ENCODE measurements at places on chromosomes 6 and 20.

DNA sequence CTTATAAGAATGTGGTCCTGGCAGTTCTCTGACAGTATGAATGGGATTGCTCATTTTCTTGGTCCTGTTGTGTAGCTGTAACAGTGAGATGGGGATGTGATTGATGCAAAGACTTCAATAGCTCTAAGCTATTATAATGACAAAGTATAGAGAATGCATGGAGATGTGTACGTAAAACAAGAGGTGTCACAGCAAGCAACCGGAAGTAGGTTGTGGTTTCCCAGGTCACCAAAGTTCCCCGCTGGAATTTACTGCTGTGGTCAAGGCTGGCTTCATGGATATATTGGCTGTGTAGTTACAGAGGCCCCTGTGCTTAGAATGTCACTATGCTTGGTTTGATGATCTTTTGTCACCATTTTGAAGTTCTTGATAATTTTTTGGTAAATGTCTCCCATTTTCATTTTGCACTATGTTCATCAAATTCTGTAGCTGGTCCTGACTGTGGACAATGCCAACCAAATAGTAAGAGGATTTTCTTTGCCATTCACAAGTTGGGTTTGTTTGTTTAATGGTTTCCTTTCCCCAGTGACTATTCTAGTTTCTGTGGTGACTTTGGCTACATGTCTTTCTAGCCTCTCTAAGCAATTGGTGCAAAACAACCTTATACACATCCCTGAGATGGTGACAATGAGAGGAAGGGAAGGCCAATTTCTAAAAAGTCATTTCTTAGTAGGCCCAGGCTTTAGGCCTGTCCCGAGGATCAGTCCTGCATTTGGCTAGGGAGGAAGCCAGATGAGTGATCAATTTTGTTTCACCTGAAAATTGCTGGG, 10.5 kb downstream of the DNAH8 start:
- no peak for DNase-seq

DNA sequence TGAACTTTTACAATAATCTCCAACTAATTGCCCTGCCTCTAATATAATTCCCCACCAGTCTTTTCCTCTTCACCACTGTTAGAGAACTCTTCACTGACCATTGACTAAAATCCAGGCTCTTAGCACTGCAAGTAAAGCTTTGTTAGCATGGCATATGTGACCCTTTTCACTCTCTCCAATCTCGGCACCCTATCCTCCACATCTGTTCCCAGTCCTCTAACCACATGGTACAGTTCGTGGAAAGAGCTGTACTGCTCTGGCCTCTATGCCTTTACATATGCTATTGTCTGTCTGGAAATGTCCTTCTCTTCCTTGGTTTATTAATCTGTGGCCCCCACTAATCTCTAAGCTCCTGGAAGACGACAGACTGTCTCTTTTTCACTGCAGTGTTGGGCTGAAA, 63.0 kb upstream of the EIF2S2 start:
- no peak for DNase-seq

DNA sequence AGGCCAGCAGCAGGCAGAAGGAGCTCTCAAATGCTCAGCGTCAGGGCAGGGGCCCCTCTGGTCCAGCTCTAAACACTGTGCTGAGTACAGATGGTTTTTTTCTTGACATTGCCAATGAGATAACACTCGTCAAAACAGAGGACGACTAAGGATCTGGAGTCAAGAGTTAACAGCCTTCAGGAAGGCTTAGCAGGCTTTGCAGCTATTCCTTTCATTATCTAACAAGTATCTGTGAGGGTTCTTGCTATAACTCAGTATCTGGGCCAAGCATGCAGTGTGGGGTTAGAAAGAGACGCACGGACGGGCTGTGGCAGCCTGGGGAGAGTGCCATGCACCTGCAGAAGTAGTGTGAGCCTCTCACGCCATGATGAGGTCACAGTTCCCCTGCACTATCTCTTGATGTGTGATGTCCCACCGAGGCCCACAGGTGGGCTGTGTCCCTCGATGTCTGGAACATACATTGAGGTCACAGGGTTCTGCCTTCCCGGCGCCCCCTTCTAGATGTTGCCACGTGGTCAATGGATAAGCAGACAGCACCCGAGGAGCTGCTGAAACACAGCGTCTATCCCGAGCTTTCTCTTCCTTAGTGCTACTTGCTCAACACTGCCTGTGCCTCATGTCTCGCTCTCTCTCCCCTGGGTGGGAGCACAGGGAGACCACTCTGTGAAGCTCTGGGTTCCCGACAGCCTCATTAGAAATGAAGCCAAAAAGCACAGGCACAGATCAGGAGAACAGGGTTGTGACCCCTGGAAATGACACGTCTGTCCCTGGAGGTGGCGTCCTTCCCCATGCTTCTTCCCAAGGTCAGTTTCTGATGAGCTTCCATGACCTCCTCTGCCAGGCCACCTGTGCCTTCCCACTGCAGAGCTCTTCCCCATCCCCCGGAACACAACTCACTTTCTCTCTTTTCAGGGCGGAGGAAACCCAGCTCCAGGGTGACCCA, 85.5 kb upstream of the RPS6KA2 start:
- DNase-seq, result no peak

GRCh38 chr6:14129575-14129974, 12.0 kb downstream of the CD83 start:
- peak; percentile 12 for DNase-seq

- DNase-seq, result no peak
Observed at GRCh38 chr6:8389036-8389818, 46.1 kb downstream of the SLC35B3 start.

- DNase-seq, result no peak
Observed at GRCh38 chr20:34045294-34045693, 51.6 kb downstream of the RALY start.

GRCh38 chr6:127570739-127571389, 6.1 kb upstream of the C6orf58 start:
- no peak for DNase-seq

GRCh38 chr20:54107600-54108325, 37.4 kb upstream of the BCAS1 start:
- DNase-seq, result no peak

DNA sequence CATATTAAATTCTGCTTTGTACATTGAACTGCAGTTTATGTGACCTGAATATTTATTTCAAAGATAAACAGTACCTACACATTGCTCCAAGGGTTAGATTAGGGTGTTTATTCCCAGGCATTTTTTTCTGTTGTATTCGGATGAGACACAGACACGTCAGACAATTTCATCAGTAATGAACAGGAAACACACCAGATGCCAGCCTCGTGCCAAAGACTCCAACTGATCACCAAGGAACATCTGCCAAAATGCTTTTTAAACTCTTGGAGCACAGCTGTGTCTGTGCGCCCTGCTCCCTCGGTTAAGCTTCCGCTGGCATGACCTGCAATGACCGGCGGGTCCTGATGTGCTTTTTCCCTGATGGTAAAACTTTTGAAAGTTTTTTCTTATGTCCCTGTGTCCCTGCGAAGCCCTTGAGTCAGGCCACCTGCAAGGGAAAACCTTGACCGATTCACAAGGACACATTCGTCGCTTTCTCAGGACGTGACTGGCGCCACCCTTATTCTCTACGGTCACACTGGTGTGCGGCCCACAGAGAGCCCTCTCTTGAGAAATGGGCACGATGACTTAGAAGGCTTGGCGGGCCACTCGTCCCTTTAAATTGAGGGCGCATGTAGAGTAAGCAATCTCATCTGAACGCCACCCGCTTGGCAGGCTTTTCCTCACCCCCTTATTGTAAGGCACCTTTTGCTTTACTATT, 173.9 kb downstream of the QKI start:
- no peak for DNase-seq

DNA sequence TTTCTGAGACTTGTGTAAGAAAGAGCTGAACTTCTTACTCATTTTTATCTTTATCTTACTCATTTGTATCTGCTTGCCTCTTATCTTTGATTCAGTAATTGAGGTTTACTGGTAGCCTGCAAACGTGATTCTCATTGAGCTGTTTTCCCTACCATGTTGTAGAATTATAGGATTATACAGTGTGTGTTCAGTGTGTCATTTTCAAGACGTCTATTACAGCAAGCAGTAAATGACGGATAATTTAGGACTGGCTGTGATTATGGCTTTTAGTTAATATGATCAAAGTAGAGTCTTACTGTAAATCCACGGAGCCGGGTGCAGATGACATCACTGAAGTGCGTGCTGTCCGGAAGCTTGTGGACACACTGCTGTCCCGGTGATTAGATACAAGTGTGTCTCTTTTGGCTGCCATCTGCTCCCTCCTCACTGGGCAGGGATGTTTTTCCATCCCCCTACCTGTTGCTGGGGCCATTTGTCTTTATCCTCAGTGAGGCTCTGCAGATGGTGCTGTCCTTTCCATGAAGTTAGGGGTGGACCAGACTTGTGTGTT, 6.0 kb downstream of the NELFCD start:
- DNase-seq, result no peak

DNA sequence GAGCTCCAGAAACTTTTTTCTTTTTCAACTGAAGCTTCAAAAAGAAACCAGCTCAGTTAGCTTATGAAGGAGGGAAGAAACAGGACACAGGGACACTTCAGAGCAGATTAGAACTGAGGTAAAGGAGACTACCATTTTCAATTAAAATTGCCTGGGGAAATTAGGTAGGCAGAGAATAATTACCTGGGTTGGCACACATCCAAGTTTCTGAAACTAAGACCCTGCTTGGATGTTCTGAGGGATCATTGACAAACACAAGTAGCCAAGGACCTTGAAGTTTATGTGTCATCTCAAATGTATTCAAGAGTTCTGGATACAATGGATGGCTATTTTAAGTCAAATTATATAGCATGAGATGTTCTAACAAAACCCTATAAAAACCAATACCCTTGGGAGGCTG, 137.6 kb downstream of the PLCB4 start:
- DNase-seq, result no peak

GRCh38 chr6:134662077-134662700, 287.7 kb downstream of the ALDH8A1 start:
- DNase-seq, result no peak

GRCh38 chr6:163701762-163702161, 287.2 kb downstream of the QKI start:
- DNase-seq, result no peak

DNA sequence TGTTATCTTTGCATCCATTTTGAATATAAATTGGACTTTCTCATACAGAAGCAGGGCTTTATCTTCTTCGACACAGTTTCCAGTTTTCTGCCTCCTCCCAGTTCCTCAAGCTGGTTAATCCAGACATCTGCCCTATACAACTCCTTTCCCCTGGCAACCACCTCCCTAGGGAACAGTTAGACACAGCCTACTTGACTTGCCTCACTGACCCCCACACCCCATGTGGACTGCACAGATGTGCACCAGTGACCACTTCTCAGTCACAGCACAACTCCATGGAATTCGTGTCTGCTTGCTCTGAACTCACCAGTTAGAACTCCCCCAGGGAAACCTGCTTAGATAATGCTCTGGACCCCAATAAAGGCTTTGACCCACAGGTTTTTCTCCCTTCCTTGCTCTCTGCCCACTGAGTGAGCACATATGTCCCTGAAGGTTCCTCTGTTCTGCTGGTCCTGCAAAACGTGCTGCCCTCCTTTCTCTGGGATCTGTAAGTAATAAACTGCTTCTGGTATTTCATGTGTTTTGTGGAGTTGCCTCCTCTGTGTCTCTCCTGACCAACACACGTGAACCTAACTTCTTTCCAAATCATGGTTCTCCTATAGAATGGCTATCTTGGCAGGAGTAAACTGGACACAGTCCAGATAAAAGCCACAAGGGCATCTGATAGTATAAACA, 351.2 kb downstream of the CD83 start:
- no peak for DNase-seq

DNA sequence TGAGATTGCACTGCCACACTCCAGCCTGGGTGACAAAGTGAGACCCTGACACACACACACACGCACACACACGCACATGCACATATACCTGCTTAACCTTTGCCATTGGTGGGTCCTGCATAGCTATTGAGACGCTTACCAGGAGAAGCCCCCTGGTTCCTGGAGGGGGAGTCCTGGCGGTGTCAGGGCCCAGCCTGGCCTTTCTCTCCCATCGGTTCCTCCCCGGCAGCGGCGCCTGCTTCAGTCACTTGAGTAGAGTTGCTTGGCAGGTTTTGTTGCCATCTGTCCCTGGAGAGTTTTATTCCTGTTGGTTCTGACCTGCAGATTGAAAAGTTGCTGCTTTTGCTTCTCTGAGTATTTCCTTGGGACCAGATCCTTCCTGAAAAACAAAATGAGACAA, 20.6 kb upstream of the FAM209A start:
- no peak for DNase-seq

- no peak for DNase-seq
Observed at GRCh38 chr6:53694810-53695394, 29.3 kb upstream of the KLHL31 start.

DNA sequence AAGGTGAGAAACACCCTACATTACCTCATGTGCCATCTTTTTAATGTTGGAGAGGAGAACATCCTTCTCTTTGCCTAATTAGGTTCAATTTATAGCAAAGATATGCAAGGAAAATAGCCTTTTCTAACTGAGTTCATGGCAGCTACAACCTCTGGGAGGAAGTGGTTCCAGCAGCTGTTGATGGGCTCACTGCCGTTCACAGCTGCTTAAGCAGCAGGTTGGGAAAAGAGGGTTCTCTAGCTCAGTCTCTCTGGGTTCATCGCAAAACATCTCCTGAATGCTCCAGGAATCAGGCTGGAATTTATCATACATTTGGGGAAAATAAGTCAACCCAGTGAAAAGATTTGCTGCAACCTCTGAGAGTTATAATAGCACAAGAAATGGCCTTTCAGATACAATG, 115.1 kb downstream of the UNC5CL start:
- no peak for DNase-seq

DNA sequence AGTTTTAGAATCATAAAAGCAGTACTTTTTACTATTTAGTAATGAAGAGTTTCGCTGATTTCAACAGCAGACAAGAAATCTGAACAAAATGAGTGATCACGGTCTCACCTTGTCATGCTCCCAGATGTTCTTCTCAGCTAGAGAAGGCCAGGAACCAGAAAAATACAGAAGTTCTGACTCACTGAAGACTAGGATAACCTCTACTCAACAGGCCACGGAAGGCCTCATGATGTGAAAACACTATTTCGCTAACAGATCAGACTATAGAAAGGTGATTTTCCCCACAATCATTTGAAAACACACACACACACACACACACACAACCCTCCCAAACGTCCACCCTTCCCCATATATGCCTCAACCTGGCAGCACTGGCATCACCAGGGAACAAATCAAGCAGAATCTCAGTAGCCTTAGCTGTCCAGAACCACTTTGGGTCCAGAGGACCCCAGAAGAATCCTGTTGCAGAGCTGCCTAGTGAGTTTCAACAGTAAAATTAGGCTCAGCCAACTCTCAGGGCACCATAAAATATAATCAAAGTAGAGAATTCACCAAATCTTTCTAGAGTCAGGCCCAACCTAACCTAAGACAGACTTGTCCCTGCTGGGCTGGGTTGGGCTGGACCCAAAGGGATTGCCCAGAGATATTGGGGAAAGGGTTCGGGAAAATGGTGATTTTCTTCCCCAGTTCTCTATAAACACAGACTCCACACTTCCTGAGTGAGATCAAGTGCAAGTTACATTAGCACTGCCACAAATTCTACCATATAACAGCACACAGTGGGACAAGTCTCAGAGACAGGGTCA, 7.9 kb downstream of the EXOC2 start:
- DNase-seq, result no peak

GRCh38 chr6:20204512-20204894, 7.8 kb downstream of the MBOAT1 start:
- DNase-seq, result no peak

- DNase-seq, result no peak
Observed at GRCh38 chr6:5999688-6000608, 6.8 kb downstream of the NRN1 start.

Data from glomerular endothelial cell (primary cell).